Stimulated activated CD4-positive, alpha-beta T cell treated with anti-CD3 and anti-CD28 coated beads, TNF-alpha, amount 100 ng/mL, for 24 hours (primary cell): ENCODE measurements at places on chromosomes 11 and 22.

DNA sequence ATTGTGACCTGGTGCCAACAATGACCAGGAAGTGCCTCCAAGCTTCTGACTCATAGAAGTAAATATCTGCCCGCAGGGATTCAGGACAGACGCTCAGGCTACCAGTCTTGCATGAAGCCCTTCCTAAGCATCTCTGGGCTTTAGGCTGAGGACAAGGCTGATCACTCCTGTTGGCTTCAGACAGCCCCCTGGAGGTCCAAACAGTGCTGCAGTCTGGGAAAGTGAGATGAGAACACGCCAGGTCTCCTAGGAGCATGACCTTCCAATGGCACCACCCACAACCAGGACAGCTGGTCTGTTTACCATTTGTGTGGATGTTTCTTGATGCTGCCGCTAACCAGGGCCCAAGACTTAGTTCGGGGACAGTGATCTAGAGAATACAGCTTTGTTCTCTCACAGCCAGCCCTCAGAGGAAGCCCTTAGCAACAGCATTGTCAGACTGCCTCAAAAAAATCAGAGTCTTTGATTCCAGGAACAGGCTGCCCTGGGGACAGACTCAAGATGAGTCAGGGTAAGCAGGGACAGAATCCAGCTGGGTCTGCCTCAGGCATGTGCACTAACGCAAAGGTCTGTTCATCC, 111.2 kb downstream of the ZNF280B start:
- DNase-seq = no peak

DNA sequence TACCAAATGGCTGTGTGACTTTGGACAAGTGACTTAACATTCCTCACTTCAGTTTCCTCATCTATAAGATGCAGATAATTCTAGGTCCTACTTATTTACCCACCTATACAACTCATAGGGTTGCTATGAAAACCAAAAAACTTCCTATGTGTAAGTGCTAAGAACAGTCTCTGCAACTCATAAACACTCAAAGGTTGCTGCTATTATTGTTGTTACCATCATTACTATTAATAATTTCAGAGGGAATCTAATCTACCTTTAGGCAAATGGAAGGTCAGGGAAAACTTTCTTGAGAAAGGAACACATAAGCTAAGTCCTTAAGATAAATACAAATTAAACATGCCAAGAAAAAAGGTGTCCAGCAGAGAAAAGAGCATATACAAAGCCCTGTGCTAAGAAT, 40.5 kb downstream of the SIK3 start:
- no peak for DNase-seq

DNA sequence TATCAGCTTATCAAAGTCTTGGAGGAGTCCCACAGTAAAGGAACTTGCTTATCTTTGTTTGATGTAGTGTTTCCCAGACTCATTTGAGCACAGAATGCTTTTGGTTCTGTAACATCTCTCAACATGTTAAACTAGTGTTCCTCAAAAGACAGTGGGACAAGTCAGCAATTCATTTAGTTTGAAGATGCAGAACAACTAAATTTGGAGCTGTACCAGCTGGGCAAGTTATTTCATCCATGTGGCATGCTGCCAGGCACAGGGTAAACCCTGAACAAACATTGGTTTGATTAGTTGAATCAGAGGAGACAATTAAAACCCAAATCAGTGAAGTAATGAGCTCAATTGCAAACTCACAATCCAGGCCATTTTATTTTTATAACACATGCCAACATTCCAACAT, 141.2 kb downstream of the CSNK2A3 start:
- DNase-seq = no peak

DNA sequence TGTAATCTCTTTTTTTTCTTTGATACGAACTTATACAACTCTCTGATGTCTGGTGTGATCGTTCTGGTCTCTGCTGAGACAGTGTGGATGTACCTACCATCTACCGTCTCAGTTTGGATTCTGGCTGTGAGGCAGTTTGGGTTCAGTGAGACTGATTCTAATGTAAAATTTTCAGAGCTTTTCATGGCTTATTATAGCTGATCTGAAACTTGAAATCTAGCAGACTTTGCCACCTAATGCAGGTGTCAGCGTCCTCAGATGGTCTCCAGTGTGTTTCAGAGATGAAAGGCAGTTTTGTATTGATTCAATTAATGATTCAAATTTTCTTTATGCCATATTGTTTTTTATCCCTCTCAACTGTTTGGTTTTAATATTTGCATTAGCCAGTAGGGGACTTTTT, 35.9 kb downstream of the PPFIBP2 start:
- no peak for DNase-seq

DNA sequence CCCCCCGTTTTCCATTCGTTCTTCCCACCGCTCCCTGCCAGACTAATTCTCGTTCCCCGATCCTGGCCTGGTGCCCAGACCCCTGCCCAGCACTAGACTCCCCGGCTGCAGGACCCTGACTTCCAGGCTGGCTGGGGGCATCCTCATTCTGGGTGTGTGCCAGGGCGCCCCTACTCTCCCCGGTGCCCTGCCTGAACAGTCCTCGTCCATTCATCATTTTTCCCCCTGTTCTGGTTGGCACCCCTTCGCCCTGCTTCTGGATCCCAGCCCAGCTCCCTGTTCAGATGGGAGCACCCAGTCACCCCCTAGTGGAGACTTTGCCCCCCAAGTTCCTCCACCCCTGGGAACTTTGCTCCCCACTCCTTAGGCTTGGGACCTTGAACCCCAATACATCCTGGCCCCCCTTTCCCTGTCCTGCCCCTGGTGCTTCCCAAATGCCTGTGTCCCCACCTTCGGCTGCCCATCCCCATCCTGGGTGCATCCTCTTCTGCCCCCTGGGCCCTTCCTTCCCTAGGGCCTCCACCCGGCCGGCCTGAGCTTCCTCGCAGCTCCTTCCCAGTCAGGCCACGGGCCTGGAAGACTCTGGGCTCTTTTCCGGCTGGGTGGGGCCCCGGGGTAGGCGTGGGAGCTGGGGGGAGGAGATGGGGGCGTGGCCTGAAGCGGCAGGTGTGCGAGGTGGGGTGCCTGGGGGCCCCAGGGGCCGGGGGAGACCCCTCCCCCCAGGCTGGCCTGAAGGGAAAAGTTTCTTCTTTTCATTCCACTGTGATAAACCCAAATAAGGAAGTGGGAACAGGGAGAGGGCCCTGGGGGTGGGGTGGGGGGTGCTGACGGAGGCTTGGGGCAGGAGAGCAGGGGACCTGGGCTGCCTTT, 908 bp downstream of the PLCB3 start:
- DNase-seq = no peak

- peak; percentile 3 for DNase-seq
Measured at GRCh38 chr11:58923300-58923788, 15.9 kb upstream of the GLYATL1 start.

DNA sequence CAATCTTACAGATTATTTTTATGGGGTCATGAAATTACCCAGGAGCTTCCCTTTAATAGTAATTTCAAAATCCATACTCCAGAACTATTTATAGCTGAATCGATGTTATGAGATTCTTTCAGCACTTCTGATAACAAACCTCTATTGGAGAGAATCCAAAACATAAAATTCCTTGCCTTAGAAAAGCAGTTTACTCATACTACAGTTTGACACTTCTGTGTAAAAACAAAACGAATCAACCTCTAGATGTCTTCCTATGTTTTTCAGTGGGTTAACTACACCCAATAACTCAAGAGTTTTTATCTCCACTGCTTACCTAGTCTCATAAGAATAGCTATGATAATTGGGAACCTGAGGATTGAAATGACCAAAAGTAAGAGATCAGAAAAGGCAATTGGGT, 35.6 kb downstream of the KIF18A start:
- no peak for DNase-seq

GRCh38 chr11:64857485-64857884, 13.0 kb upstream of the CDC42BPG start:
- DNase-seq = no peak

- no peak for DNase-seq
Measured at GRCh38 chr11:128231845-128232410, 355.4 kb downstream of the ETS1 start.

- peak; percentile 45 for DNase-seq
Measured at GRCh38 chr11:587978-588380, 11.7 kb downstream of the PHRF1 start.
